ENCODE measurements at places on chromosomes 2 and 18.

DNA sequence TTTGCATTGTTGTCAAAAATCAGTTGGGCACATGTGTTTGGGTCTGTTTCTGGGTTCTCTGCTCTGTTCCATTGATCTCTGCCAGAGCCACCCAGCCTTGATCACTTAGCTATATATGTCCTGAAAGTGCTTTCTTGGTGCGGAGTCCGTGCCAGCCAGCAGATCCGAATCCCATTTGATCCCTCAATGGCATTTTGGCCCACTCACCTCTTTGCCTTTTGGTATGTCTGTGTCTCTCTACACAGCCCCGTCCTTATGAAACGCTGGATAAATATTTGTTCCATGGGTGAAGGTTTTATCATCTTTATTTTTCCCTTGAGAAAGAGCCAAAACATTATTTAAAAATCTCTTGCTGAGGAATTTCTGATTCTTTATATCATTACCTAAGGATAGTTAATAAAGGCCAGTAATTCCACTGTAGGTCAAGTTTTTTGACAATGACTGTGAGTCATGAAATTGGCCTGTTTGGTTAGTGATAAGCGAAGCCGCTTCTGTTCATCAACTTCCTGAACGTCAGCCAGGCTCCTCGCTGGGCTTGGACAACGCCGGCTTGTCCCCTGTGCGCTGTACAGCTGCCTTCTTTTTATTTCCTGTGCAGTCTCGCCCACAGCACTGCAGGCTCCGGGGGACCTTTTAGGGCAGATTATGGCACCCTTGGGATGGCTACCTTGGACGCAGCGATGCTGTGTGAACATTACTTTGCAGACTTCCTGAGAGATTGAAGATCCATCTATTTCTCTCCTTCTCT is 24.9 kb downstream of the MTCL1 start:
- DNase-seq = no peak

GRCh38 chr2:170221317-170222288 is 43.7 kb downstream of the MYO3B start:
- no peak for DNase-seq

GRCh38 chr2:58992062-58992706 is 751.1 kb upstream of the FANCL start:
- no peak for DNase-seq

DNA sequence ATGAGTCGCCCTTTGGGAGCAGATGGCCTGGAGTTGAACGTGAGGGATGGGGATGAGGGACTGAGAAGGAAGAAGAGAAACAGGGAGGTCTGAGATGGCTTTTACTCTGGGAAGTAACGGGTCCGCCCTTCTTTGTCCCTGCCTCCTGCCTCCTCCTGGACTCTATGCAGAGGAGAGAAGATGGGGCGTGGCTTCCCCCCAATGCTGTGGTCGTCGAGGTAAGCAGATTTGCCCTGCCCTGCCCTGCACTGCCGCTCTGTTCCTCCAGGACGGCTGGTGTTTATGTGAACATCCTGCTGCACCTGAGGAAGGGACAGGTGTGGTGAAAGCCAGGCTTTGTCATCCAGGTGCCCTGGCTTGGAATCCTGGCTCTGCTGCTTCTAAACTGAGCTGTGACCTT is 13.5 kb upstream of the NTSR2 start:
- no peak for DNase-seq

GRCh38 chr2:152696476-152696875 is 20.8 kb downstream of the PRPF40A start:
- no peak for DNase-seq

GRCh38 chr2:133711201-133711600 is 142.9 kb upstream of the NCKAP5 start:
- no peak for DNase-seq

- DNase-seq = no peak
These were observed 9.6 kb downstream of the CYRIA start for GRCh38 chr2:16655905-16656642.

GRCh38 chr2:169093535-169093934 is 24.2 kb downstream of the DHRS9 start:
- no peak for DNase-seq

DNA sequence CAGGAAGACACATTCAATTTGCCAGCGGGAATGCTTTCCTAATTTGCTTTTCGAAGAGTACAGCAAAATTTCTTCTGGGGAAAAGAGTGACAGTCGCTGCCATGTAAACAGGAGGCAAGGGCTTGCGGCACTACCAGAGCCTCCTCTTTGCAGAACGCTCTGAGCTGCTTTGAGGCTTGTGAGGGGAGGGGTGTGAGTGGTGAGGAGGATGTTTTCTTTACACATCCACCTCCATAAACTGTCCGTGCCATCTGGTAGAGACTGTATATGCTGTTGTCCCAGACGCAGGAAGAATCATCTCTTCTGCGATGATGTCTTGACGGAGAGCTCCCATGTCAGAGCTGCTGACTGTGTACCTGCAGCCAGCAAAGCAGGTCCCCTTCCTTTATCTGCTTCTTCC is 138.0 kb downstream of the SOCS6 start:
- no peak for DNase-seq

DNA sequence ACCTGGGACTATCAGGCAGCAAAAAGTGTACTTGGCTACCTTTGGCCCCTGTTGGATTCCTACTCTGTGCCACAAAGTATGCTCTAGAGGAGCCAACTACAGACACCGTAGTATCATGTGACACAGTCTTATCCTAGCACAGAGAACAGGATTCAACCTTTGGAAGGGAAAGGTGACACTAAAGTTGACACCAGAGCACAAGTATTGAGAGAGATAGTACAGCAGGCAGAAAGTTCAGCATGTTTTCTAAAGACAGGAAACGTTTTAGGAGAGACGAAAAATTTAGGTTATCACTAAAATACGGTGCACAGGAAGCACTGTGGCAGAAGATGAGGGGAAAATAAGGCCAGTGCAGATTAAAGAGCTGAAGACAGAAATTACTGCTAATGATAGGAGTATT is 18.6 kb downstream of the SMAD2 start:
- no peak for DNase-seq

DNA sequence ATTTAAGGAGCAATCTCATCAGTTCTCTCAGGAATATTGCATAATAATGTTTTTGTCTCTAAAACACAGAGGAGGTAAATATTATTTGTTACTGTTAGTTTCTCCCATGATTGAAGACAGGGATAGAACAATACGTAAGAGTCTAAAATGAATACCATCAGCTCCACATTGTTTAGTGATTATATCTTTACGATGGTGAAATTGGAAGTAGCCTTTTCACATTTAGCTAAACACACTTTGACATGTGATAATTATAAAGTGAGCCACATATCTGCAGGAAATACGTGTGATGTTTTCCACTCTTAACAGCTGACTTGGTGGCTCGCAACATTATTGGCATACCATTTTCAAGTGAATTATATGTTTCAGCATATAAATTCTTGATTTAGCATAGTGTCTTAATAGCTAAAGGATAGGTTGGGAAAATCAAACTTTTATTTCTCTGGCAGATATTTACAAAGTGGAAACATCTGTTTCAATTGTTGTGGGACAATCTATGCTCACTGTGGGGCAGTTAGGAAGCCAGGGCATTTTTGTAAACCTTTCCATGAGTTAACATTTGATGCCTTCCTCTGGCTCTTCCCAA is 208.1 kb upstream of the RASGRP3 start:
- no peak for DNase-seq

GRCh38 chr2:201880993-201881611 is 74.8 kb downstream of the CDK15 start:
- DNase-seq = no peak

DNA sequence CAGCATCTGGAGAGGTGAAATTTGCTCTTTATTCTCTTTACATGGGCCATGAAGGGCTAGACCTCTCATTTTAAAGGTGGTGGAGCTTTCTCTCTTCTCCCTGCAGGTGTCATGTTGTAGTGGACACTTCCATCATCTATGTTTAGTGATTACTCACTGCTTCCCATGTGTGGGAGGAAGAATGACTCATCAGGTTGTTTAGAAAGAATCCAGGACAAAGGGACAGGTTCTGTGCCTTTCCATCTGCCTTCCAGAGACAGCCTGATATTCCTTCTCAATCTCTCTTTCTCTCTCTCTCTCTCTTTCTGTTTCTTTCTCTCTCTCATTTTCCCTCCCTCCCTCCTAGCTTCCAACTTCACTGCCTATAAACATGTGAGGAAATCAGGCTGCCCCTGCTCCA is 38.7 kb downstream of the SCG2 start:
- no peak for DNase-seq

- DNase-seq = no peak
These were observed 384.3 kb upstream of the ID2 start for GRCh38 chr2:8297376-8298231.

DNA sequence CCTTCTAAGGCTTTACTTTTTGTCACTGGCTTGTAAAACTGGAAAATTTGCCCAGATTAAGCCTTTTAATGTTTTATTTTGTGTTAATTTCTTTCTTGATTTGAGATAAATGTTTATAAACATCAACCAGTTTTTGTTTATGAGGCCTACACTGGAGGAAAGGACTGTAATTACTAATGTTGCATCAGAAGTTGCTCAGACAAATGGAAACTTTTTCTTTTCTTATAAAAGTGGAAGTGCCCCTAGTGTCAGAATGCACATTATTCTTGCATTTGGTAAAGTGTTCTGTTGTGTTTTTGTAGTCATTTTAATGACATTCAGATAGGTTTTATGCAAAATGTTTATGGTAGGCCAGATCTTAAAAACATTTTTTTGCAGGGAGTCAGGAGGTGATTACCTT is 25.3 kb downstream of the LCLAT1 start:
- DNase-seq = no peak

DNA sequence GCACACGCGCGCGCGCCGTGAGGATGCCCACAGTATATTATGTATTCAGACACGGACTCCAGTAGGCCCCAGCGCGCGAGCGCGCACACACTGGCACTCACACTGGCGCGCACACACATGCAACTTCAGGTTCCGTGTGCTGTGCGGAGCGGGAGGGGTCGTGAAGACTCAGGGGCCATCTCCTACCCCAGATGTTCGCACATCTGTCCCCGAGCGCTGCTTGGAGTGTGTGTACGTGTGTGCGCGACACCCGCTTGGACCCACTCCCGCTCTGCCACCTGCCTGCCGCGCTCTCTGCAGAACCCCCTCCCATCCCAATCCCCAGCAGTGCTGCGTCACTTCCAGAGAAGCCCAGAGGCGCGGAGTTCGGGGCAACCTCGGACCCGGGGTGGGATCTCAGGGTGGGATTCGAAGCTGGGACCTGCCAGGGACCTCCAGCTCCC is 2.6 kb downstream of the NRP2 start:
- DNase-seq = no peak

GRCh38 chr2:148042219-148042618 is 21.3 kb downstream of the MBD5 start:
- no peak for DNase-seq

DNA sequence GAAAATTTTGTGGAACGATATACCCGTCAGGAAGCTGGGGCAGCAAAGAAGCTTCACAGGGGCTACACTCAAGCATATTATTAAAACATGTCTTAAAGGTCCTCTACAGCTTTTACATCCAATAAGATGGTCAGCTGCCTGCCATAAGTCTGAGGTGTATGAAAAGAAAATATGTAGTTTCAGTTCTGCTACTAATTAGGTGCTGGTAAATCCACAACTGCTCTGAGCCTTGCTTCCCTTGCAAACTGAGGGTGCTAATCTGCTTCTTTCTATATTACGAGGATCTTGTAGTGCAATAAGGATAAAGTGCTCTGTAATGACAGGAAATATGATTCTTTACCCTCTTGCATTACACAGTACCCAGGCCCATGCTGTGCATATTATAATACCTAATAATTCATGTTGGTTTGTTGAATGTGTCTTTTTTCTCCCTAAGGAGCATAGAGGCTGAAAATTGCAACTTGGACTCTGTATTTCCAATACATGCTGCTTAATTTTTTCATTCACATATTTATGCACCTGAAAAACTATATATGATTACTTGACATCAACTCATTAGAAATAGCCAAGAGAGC is 14.5 kb upstream of the SLC8A1 start:
- no peak for DNase-seq

DNA sequence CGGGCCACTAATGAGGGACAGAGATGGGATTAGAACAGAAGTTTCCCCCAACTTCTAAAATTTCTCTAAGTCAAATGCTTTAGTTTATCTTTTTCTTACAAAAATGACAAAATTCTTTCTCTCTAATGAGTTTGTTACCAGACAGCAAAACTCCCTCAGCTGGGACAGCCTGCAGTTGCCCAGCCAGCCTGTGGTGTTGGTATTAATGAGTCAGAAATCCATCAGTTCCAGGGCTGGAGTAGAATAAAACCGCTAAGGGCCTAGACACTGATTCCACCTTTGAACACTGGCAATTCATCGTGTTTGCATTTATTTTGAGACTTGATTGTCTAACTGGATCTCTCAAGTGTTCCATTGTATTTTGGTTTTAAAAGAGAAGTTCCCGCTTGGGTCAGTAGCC is 38.3 kb upstream of the SMAD2 start:
- no peak for DNase-seq

DNA sequence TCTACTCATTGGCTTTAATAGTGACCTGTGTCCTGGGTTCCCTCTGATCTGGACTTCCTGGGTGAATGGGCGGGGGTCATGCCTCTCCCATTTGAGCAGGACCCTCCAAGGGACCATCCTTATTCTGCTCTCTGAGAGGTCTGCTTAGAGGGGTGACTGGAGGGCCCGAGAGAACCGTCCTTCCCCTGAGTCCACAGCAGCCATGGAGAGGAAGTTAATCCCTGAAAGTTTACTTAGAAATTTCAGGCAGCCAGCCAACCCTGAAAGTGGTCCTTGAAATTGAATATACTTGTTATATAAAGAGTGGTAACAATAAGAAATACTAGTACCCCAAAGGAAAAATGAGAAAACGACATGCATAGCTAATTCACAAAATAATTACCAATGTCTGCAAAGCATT is 226.1 kb downstream of the DYSF start:
- DNase-seq = no peak

- no peak for DNase-seq
These were observed 115.7 kb downstream of the MYCN start for GRCh38 chr2:16055848-16056580.

GRCh38 chr18:79241755-79242154 is 154.0 kb upstream of the NFATC1 start:
- no peak for DNase-seq

DNA sequence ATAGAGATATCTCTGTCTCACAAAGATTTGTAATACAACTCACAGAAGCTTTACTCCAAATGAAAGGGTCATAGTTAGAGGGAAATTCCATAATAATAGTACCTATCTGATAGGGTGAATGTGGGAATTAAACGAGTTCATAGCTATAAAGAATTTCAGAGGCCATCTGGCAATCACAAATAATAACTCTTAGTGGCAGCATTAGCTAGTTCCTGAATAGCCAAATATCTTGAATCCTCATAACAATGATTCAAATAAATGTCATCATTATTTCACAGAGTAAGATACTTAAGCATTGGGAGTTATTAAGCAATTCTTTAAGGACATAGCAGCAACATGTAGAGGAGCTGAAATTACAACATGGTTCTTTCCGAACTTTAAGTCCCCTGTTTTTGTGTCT is 1265.0 kb upstream of the PIK3C3 start:
- no peak for DNase-seq

DNA sequence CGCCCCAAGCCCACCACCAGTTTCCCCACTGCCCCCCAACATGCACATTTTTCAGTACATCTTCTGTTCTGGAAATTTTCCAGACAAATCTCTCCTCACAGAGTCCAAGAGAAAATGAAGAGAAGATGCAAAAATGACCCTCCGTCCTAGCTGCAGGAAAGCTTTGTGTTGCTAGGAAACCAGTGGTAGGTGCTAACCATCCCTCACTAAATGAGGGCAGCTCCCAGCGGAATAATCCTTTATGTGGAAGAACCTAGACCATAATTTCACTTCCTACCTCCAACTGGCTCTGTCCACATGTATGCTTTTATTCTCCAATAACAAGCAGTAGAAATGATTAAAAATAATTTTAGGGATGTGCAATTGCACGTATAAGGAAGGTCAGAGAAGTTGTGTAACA is 311.9 kb upstream of the EPHA4 start:
- no peak for DNase-seq
